Bronchial epithelial cell (primary cell): ENCODE measurements at places on chromosomes 12 and 14.

- peak; percentile 65 for DNase-seq
Measured at GRCh38 chr12:57983146-57983857, 41.9 kb downstream of the ATP23 start.

GRCh38 chr14:104036212-104036611 lies 49.3 kb upstream of the ASPG start:
- no peak for DNase-seq

DNA sequence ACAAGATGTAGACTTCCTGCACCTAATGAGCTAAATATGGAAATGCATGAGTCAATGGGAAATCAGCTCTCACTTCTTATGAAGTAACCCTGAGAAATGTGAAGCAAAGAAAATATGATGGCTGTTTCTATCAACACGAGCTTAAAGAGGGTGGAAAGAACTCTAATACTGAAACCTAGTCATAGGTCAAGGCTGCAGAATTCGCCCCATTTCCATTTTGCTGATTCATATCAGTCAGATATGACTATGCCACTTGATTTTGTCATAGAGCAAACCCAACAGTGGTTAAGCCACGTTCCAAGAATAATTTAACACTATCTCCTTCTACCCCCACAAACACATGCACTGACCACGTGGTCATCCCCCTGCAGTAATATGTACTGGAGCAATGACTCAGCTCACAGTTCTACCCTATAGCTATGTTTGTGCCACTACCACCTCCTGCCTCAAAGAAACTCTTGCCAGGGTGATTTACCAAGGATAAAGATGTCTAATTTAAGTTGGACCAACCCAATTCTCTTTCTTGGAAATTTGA lies 157.5 kb downstream of the TMTC3 start:
- peak; percentile 100 for DNase-seq

GRCh38 chr12:29552994-29553748 lies 55.7 kb upstream of the OVCH1 start:
- DNase-seq, result no peak

DNA sequence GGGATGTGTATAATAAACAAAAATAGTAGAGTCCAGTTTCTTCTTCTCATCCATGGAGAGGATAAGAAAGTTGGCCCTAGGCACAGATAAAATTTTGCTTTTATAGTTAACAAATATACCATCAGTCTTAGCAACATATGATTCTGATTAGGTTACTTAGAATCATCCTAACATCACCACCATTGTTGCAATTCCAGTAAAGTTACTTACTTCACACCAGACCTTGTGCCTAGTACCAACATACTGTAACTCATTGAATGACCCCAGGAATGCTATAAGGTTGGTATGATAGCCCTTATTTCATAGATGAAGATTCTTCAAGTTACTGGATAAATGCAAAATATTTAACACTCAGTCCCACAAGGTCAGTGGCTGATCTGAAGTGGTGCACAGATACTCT lies 183.8 kb upstream of the ATP2B1 start:
- DNase-seq, result no peak

DNA sequence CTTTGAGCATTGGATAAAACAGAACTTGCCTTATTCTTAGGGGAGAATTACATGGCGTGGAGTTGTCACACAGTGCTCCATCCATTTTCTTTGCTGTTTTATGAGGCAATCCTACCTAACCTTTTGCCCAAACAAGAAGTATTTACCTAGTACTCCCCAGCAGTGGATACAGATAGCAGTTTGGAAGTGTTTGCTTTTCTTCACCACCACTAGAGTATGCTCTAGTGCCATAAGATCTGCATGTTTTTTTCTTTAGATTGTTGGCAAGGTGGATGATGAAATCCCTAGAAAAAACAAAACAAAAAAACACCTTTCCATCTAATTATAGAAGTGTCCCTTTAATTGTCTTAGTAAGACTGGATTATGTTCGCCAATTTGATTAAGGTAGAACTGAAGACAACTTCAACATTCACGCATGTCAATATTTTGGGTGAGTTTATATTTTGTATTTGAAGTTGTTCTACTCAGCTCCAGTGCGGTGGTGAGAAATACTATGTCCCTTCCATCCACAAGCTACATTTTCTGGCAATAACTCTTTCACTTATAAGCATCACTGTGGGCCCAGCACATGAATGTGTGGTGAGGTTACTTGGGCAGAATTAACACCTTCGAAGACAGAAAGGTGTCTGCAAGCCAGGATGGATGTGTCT lies 23.6 kb upstream of the TMEM260 start:
- DNase-seq, result peak; percentile 72

GRCh38 chr12:106769078-106769477 lies 5.4 kb upstream of the RIC8B start:
- DNase-seq, result no peak

DNA sequence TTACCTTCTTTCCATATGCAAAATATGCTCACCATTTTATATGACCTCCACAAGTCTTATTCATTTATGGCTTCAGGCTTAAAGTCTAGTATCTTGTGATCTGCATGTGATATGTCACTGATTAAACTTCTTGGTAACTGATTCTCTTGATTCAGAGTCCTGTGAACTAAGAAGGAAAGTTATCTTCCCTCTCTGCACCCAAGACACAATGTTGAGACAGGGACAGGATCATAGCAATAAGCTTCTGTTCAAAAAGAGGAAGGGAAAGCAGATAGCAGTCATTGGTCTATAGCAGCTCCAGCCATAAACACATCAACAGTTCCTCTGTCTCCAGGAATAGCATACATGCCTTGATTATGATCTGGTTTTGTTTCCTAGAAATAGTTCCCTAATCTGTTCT lies 103.1 kb downstream of the UNC79 start:
- no peak for DNase-seq

- DNase-seq, result no peak
Measured at GRCh38 chr14:99708449-99708848, 24.4 kb downstream of the CYP46A1 start.

DNA sequence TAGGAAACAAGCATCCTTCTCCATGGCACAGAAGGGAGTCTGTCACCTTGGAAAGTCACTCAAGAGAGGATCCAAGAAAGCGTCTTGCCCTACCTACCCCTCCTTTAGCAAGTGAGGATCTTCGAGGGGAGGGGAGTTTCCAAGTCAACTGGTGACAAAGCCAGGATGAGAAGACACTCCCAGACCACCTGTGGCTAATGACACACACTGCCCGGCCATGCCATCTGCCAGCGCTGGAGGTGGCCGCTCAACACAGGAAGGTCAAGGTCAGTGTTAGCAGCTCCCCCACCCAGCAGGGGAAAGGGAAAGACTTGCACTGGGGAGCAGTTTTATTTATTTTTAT lies 41.3 kb downstream of the ELK3 start:
- no peak for DNase-seq

DNA sequence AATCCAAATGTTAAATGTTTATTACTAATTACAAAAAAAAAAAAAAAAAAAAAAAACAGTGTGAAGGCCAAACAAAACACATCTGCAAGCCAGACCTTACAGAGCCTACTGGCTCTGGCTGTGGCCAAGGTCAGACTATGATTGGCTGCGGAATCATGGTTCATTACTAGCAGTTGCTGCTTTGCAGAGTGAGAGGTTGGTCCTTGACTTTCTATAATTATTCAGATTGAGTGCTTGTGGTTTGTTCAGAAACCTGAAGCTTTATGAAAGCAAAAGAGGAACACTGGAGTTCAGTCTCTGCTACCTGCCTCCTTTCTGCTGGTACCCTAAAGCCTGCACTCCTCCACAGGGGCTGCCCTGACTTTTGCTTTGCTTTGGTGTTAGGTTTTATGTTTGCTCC lies 550.9 kb downstream of the BCL11B start:
- DNase-seq, result no peak

DNA sequence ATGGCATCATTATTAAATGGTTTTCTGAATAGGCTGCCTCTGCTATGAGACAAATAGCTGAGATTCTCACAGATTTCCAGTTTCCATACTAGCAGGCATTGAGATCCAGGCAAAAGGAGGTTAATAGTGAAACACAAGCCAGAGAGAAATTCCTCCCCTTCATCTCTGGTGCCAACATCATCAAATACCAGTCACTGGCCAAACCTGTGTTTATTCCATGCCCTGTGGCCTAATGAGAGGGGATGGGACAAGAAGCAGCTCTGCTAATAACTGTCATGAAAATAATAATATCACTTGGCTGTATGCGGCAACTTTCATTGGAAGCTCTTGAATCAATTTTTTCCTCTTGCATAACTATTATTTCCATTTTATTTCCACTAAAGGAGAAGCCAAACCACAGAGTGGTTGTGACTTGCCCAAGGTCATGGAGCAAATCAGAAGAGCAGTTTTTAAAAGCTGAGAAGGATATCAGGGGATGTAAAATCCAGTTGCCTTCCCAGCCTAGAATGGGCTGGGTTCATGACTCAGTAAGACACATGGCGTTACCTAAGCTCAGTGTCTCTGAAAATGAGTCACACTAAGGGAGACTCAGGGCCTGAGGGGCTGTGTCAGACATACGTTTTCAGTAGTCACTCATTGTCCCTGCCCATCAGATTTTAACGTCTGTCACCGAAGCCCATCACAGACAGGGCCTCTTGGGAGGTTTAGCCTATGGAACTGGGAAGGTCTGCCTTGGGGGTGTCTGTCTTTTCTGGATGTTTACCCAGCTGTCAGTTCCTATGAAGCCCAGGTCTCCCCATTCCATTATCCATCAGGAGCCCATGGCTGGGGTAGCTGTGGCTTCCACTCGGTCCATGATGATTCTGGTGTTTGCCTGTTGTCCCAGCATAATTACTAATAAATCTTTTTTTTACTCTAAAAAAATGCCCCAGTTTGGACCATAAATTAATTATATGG lies 208.8 kb upstream of the EEA1 start:
- peak; percentile 99 for DNase-seq

GRCh38 chr14:86299994-86300393 lies 770.0 kb downstream of the FLRT2 start:
- DNase-seq, result no peak

DNA sequence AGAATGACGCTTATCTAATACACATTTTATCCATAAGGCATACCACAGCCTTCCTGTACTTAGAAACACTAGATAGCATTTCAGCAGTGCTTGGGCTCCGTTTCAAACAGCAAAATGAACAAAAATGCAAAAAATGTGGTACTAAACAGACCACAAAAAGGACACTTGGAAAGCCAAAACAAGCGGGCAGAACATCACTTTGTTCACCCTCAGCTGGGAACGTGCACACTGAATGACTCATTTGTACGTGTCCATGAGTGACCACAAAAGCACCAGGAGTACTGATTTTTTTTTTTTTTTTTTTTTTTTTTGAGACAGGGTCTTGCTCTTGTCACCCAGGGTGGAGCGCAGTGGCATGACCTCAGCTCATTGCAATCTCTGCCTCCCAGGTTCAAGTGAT lies 8.9 kb upstream of the FOXN3 start:
- peak; percentile 71 for DNase-seq

DNA sequence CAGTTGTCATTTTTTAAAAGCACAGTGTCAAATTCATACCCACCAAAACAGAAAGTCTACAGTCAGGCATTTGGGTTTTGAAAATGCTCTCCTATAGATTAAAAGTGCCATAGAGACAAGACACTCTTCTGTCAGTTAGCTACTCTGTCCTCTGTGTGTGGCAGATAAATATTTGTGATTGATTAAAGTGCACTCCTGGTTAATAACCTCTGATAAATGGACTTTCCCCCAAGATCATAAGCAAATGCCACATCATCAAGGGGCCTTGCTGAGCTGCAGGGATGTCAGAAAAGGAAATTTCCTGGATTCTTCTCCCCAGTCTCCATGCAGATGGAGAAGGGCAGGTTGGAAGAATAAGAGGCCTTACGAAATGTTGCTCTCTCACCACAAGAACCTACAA lies 1329.5 kb upstream of the TMEM132C start:
- DNase-seq, result no peak

DNA sequence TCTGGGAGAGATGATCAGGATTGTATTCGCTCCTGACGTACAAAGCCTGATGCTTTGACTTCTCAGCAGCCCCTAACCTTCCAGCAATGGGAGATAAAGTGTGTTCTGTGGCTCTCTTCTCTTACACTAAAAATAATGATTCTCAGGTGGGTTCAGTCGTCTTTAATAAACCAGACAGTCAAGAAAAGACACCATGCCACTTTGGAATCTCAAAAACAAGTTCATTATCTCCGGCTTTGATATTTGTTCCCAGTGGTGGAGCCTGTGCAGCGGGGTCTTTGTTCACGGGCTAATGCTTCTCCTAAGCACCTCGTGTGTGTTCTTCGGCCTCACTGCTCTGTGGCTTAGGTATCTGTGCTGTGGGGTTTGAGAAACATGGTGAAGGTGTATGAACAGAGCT lies 1.6 kb downstream of the ACVR1B start:
- DNase-seq, result no peak

GRCh38 chr12:106739815-106740530 lies 34.5 kb upstream of the RIC8B start:
- no peak for DNase-seq

DNA sequence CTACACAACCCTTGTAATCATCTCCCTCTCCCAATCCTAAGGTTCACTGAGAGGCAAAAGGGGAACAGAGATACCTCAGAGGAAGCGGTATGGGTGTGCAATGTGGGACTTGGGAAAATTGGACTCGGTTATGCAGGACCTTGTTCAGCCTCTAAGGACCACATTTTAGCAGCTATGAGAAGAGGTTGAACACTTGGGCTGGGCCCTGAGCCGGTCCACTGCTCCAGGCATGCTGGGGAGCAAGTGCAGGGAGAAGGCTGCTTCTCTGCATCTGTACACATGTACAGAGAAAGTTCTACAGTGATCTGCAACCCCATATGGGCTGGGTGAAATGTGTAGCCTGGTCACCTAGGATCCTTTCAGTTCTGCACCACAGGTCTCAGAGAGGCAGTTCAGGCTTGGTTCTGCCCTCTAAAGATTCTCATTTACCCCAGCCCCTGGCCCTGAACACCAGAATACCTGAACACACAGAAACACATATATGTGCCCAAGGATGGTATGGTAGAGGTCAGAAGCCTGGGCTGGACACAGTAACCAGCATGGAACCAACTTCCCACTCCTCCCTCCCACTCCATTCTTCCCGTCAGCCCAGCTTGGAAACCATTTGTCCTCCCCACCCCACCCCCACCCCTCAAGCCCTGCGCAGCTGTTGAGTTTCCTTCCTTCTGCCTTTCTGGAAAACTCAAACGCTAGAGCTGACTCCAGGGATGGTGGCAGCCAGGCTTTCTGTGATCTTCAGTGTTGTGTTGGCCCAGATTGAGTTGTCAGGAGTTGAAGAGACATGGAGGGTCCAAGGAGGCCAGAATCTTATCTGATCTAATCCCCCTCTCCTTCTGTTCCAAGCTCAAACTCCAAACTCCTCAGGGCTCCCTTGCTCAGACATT lies 10.4 kb downstream of the HOXC5 start:
- no peak for DNase-seq

GRCh38 chr12:29152223-29152868 lies 3.3 kb downstream of the FAR2 start:
- no peak for DNase-seq

DNA sequence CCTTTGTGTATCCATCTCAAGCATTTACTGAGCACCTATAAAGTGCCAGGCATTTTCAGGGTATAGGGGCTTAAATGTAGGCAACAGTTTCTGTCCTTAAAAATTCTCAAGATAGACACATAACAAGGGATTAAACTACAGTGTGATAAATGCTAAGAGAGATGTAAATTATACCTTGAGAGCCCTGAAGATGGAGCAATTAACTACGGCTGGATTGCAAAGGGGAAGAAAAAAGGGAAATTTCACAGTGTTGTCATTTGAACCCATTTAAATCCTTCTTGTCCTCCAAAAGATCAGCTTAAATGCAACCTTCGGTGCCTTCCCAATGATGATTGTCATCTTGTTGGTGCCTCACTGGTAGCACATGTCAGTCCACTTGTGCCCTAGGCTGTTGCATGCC lies 11.5 kb upstream of the IL26 start:
- no peak for DNase-seq

- DNase-seq, result no peak
Measured at GRCh38 chr14:56813143-56813551, 2.9 kb upstream of the OTX2 start.
